Activated CD8-positive, alpha-beta memory T cell treated with anti-CD3 and anti-CD28 coated beads for 48 hours (primary cell): ENCODE measurements at places on chromosomes 16 and 17.

DNA sequence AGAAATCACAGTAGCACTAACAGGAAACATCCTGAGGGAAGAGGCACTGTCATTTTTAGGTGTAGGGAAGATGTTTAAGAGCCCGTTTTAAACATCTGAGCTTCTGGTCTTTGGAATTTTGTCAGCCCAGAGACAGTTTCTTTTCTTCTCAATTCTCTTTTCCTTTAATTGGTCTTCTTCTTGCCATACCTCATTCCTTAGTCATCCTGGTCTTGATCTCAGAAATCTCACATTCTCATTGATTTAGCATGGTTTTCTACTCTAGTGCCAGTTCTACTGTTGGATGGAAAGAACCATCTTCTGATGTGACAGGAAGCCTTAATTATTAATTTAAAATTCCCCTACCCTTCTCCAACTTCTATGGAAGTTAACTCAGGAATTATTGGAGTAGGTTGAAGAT, 25.4 kb downstream of the BMERB1 start:
- no peak for DNase-seq

- no peak for DNase-seq
Observed at GRCh38 chr16:66224626-66225025, 141.9 kb upstream of the CDH5 start.

- no peak for DNase-seq
Observed at GRCh38 chr17:62696726-62697490, 69.4 kb downstream of the MRC2 start.

- no peak for DNase-seq
Observed at GRCh38 chr17:8857919-8858318, 9.6 kb downstream of the PIK3R6 start.
